Activated naive CD4-positive, alpha-beta T cell treated with anti-CD3 and anti-CD28 coated beads for 36 hours (primary cell): ENCODE measurements at places on chromosomes 3 and 15. TPM values are rescaled to one million over a fixed set of nuclear protein-coding genes. Genes with fewer than 3 reads are reported as not detected.

INKA1 gene
- 0.37 TPM for total RNA-seq

GRCh38 chr3:114439284-114439683 lies 145.5 kb downstream of the TIGIT start:
- no peak for DNase-seq

DNA sequence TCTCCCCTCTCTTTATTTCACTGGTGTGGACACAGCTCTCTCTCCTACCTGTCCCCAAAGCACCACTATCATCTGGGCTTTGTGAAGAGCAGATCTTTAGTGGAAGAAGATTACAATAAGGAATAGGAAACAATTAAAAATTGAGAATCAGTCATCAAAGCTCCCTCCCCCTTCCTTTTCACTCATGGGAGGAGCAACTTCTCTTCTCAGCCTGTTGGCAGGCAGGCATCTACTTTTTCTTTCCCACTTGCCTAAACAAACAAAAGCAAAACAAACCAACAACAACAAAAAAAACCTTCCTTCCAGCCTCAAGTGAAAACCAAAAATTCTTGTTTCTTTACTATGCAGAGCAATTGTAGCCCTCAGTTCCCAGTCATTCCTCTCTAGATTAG lies 125.5 kb upstream of the BHLHE40 start:
- DNase-seq: no peak

DNA sequence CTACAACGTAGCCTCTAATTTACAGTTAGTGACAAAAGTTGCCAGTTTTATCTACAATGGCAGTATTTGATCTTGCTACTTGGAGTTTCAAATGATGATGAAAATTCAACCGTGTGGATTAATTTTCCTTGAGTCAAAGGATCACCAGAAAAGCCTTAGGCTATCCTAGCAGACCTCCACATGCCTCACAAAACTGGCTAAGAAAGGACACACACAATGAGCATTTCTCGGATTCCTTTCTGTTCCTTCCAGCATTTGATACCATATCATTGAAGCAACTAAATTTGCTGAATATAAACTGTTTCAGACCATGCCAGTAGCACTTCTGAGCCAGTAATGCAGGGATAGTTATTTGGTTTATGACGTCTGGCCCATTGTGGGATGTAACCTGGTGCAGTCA lies 587.4 kb upstream of the MDFIC2 start:
- no peak for DNase-seq

DNA sequence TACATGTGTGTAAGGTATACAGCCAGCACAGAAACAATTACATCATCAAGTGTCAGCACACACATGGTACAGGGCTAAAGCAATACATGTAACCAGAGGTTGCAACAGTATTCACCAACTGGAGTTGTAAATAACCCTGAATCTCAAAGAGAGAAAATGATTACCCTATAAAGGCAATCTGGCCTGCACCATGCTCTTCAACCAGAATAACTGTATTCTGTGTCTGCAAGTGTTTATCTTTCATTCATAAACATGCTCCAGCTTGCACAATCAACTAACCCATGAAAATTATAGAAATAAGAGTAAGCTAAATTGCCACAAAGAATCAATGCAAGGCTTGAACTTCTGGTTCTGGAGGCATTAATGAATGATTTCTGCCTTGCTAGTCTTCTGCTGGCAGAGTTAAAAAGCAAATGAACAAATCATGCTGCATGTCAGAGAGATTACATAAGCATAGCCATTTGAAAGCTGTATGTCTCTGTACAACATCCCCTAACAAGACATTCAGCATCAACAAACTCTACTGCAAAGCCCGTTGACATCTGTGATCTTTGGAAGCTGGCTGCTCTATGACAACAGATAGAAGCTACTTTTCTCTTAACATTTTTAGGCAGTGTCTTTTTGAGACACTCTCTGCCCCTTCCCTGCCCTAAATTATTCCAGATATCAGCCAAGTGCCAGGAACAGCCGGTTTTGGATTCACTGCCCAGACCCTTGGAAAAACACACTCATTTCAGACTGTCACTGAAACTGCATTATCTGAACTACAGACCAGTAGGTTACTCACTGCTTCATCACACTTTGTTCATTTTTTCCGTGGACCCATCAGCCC lies 871.0 kb downstream of the OTOL1 start:
- no peak for DNase-seq

GRCh38 chr3:43096761-43097160 lies 9.1 kb downstream of the POMGNT2 start:
- DNase-seq: no peak

DNA sequence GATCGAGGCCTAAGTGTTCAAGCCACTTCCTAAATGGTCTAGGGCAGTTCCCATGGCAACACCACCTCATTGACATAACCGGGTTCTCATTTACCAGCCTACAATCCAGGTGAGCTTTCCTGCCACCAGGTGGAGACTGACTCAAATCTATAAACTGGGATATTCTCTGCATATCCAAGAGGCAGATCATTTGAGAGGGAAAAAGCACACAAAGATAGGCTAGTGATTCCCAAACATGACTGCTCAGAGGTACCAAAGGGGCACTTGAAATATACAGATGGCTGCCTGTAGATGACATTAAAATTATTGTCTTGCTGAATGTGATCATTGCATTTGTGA lies 141.3 kb upstream of the PROK2 start:
- DNase-seq: peak; percentile 54

- DNase-seq: no peak
These were observed 23.1 kb downstream of the IQGAP1 start for GRCh38 chr15:90411176-90411575.
